ENCODE measurements at places on chromosomes 6 and 20. TPM values are rescaled to one million over a fixed set of nuclear protein-coding genes. Genes with fewer than 3 reads are reported as not detected.

Gene C6orf58
- not detected for total RNA-seq

Gene PTGIS
- total RNA-seq = 397 TPM

Gene PHACTR1
- 69.1 TPM for total RNA-seq

Gene NCOA6
- total RNA-seq = 21.4 TPM

DNA sequence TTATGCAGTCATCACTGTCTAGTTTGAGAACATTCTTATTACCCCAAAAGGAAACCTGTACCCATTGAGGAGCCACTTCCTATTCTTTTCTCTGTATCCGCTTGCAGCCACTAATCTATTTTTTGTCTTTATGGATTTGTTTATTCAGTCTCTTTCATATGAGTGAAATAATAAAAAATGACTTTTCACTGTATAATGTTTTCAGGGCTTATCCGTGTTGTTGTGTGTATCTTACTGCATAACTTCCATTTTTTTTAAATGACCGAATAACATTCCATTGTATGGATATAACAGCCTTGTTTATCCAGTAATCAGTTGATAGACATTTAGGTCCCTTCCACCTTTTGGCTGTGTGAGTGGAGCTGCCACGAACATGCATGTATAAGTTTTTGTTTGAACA is 86.6 kb downstream of the ZFAND3 start:
- peaks cover 34% of the 10 kb centered on the region for H3K4me1 ChIP-seq
- no peaks in the 10 kb centered on the region for H3K27me3 ChIP-seq
- H3K36me3 ChIP-seq = no peaks in the 10 kb centered on the region
- H3K4me3 ChIP-seq = no peak overlapping the region

DNA sequence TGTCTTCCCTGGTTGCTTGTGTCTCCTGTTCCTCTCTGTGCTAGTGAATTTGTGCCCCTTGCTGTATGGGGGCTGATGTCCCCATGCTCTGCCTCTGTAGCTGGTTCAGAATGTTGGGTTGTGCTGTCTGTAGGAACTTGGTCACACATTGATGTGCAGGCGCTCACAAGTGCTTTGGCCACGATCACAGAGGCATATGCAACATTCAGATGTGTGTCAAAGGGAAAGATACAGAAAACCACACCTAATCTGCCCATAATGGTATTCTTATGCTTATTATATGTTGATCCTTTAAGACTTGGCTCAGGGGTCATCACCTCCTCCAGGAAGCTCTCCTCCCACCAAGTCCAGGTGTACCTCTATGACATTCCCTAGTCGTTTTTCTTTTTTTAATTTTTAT is 17.1 kb upstream of the DHX35 start:
- DNase-seq = no peak
- H3K4me3 ChIP-seq = no peak overlapping the region
- H3K4me1 ChIP-seq = no peaks in the 10 kb centered on the region
- no peaks in the 10 kb centered on the region for H3K27me3 ChIP-seq
- no peaks in the 10 kb centered on the region for H3K36me3 ChIP-seq
- H3K27ac ChIP-seq = no peak overlapping the region

- H3K27me3 ChIP-seq = no peaks in the 10 kb centered on the region
- H3K36me3 ChIP-seq = no peaks in the 10 kb centered on the region
- H3K27ac ChIP-seq = no peak overlapping the region
- H3K4me1 ChIP-seq = no peaks in the 10 kb centered on the region
- no peak for DNase-seq
Measured at GRCh38 chr6:166097914-166098522, 69.6 kb downstream of the TBXT start.

- no peaks in the 10 kb centered on the region for H3K27me3 ChIP-seq
- DNase-seq = peak; percentile 47
- H3K4me1 ChIP-seq = no peaks in the 10 kb centered on the region
- peak overlapping the region; percentile 53 for H3K27ac ChIP-seq
- H3K4me3 ChIP-seq = peak overlapping the region; percentile 69
Measured at GRCh38 chr6:41027799-41028560, 11.0 kb downstream of the UNC5CL start.

- H3K4me3 ChIP-seq = no peak overlapping the region
- DNase-seq = no peak
- H3K27ac ChIP-seq = no peak overlapping the region
- H3K36me3 ChIP-seq = no peaks in the 10 kb centered on the region
- H3K27me3 ChIP-seq = no peaks in the 10 kb centered on the region
- H3K4me1 ChIP-seq = no peaks in the 10 kb centered on the region
Measured at GRCh38 chr6:114650891-114651290, 308.1 kb upstream of the HS3ST5 start.

DNA sequence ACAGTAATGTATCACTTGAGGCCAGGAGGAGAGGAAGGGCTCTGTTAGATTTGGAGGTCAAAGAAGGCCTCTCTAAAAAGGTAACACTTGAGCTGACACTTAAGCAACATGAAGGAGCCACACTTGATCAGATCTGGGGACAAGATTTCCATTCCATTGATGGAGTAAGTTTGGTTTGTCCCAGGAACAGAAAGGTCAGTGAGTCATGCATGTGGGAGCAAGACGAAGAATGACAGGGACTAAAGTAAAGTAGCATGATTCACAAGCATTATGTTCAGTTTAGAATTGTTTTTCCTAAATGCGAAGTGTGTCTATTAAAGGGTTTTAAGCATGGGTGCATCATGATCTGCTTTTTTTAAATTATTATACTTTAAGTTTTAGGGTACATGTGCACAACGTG is 47.4 kb downstream of the COL21A1 start:
- H3K4me3 ChIP-seq = no peak overlapping the region
- no peaks in the 10 kb centered on the region for H3K36me3 ChIP-seq
- H3K27ac ChIP-seq = no peak overlapping the region
- H3K4me1 ChIP-seq = no peaks in the 10 kb centered on the region
- DNase-seq = no peak

- no peaks in the 10 kb centered on the region for H3K36me3 ChIP-seq
- no peak overlapping the region for H3K4me3 ChIP-seq
- H3K27ac ChIP-seq = no peak overlapping the region
- no peaks in the 10 kb centered on the region for H3K4me1 ChIP-seq
- no peaks in the 10 kb centered on the region for H3K27me3 ChIP-seq
- DNase-seq = no peak
Measured at GRCh38 chr6:82693094-82693493, 329.5 kb downstream of the TPBG start.

GRCh38 chr20:20010639-20011500 is 6.3 kb upstream of the NAA20 start:
- peak overlapping the region; percentile 59 for H3K4me3 ChIP-seq
- H3K36me3 ChIP-seq = no peaks in the 10 kb centered on the region
- H3K27ac ChIP-seq = peak overlapping the region; percentile 52
- peaks cover 23% of the 10 kb centered on the region for H3K4me1 ChIP-seq
- H3K27me3 ChIP-seq = no peaks in the 10 kb centered on the region

GRCh38 chr6:74161380-74161779 is 465.4 kb downstream of the CD109 start:
- H3K4me3 ChIP-seq = no peak overlapping the region
- H3K4me1 ChIP-seq = no peaks in the 10 kb centered on the region
- no peaks in the 10 kb centered on the region for H3K36me3 ChIP-seq
- no peak overlapping the region for H3K27ac ChIP-seq

GRCh38 chr6:71114986-71115385 is 158.1 kb upstream of the B3GAT2 start:
- H3K4me3 ChIP-seq = no peak overlapping the region
- no peaks in the 10 kb centered on the region for H3K27me3 ChIP-seq
- no peaks in the 10 kb centered on the region for H3K36me3 ChIP-seq

DNA sequence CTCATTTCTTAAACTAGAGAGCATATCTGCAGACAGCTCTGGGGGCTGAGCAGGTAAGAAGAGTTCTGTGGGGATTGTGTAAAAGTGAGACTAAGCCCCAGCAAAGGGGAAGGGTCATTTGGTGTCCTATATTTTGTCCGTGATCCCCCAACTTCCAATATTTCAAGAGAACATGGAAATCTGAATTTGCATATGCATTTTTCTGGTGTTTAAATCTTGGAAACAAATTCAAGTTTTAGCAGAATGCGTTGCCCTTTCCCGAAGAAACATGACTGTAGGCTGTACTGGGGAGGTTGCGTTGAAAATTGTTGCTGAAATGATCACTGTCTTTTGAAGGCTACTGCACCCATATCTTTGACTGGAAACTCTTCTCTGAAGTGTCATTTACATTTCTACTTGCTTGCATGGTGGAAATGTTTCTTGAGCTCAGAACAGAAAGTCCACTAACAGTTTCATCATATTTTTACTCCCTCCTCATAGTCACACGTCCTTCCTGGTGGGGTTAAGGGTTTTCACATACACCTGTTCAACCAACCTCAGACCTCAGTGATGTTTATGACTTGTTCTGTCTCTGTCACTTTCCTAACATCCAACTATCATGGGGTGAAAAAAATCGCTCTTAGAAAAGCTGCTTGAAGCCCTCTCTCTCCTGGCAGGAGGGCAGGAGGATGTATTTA is 140.3 kb downstream of the BCAS1 start:
- H3K27me3 ChIP-seq = no peaks in the 10 kb centered on the region
- no peak overlapping the region for H3K4me3 ChIP-seq
- DNase-seq = no peak

DNA sequence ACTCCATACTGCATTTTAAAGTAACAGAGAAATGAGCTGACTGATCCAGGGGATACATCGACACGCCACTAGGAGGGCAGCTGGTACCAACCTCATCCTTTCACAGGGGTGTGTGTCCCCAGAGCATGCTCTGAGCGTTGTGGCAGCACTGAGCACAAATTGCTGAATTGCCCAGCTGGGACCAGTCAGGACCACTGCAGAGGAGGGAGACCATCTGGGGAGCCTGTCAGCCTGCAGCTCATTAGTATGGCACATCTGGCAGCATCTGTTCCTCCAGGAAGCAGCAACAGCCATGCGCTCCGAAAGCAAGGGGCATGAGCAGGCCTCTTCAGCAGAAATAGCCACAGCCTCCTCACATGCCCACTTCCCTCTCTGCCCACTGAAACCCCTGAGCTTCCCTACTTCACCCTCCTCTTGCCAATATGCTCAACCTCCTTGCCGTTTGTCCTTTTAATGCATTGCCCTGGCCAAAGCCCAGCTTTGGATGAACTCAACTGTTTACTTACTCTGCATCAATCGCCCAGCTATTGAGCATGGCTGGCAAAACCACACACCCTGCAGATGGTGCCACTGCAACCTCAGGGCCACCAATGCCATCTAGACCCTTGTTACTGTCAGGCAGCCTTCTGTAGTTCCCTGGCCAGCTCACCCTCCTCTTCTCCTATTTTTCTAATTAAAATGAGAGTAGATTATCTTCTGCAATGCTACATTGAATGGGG is 77.6 kb upstream of the NEDD9 start:
- H3K27ac ChIP-seq = no peak overlapping the region
- H3K4me3 ChIP-seq = no peak overlapping the region
- peaks cover 16% of the 10 kb centered on the region for H3K4me1 ChIP-seq
- no peak for DNase-seq
- no peaks in the 10 kb centered on the region for H3K27me3 ChIP-seq

GRCh38 chr6:152904678-152905077 is 78.2 kb downstream of the FBXO5 start:
- no peaks in the 10 kb centered on the region for H3K36me3 ChIP-seq
- no peak overlapping the region for H3K27ac ChIP-seq
- no peak overlapping the region for H3K4me3 ChIP-seq
- H3K4me1 ChIP-seq = no peaks in the 10 kb centered on the region

- no peak for DNase-seq
- H3K27me3 ChIP-seq = no peaks in the 10 kb centered on the region
- H3K27ac ChIP-seq = no peak overlapping the region
- no peaks in the 10 kb centered on the region for H3K36me3 ChIP-seq
Measured at GRCh38 chr20:32641464-32641863, 32.3 kb downstream of the C20orf203 start.

DNA sequence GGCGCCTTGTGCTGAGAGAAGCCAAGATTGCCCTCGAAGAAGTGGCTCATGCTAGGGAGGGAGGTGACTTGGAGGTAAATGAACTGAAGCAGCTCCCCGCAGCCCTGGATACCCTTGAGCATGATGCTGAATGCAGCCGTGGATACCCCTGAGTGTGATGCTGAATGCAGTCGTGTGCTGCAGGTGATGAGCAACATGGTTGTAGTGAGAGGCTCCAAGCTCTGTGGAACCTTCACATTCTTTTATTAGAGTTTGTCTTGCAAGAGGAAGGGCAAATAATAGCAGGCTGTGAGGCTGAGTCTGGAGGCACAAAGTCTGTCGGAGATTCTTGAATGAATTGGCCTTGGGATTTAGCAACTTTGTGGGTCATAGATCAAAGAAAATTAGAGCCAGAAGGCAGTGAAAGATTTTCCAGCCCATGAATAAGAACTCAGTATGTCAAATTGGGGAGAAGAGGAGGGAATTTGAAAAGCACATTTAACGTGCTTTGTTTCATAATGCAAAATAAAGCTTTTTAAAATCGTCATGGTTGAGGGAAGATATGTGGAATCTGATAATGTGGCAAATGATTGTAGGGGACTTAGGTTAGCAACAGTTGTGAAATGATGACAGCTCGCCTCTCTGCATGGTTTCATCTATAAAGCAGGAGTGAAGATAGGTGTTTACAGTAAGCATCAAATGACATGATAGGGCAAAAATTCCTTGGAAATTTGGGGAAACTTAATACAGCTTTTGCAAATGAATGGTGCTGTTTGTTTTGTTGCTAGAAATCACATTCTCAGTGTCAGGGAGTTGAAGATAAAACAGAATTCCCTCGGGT is 120.1 kb upstream of the TIAM2 start:
- DNase-seq = no peak
- no peak overlapping the region for H3K4me3 ChIP-seq
- no peaks in the 10 kb centered on the region for H3K27me3 ChIP-seq
- no peak overlapping the region for H3K27ac ChIP-seq
- peaks cover 7% of the 10 kb centered on the region for H3K4me1 ChIP-seq

DNA sequence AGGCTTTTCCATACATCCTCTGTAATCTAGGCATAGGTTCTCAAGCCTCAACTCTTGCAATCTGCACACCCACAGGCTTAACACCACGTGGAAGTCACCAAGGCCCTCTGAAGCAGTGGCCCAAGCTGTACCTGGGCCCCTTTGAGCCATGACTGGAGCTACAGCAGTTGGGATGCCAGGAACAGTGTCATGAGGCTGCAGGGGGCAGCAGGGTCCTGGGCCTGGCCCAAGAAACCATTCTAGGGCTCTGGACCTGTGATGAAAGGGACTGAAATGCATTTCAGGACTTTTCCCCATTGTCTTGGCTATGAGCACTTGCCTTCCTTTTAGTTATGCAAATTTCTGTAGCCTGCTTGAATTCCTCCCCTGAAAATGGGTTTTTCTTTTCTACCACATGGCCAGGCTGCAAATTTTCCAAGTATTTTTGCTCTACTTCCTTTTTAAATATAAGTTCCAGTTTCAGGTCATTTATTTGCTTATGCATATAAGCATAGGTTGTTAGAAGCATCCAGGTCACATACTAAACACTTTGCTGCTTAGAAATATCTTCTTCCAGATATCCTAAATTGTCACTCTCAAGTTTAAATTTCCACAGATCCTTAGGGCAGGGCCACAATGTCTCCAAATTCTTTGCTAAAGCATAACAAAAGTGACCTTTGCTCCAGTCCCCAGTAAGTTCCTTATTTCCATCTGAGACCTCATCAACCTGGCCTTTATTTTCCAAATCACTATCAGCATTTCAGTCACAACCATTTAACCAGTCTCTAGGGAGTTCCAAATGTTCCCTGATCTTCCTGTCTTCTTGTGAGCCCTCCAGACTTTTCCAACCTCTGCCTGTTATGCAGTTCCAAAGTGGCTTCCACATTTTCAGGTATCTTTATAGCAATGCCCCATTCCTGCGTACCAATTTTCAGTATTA is 48.6 kb upstream of the CD2AP start:
- H3K27ac ChIP-seq = no peak overlapping the region
- no peaks in the 10 kb centered on the region for H3K36me3 ChIP-seq
- H3K4me1 ChIP-seq = no peaks in the 10 kb centered on the region
- no peaks in the 10 kb centered on the region for H3K27me3 ChIP-seq
- H3K4me3 ChIP-seq = no peak overlapping the region

Data from thoracic aorta (tissue), 2 donors.